NCI-H526 (cell line): ENCODE measurements at places on chromosomes 3 and 15.
A peak's percentile ranks its signal among the peaks of the same experiment; 100 is the strongest.

DNA sequence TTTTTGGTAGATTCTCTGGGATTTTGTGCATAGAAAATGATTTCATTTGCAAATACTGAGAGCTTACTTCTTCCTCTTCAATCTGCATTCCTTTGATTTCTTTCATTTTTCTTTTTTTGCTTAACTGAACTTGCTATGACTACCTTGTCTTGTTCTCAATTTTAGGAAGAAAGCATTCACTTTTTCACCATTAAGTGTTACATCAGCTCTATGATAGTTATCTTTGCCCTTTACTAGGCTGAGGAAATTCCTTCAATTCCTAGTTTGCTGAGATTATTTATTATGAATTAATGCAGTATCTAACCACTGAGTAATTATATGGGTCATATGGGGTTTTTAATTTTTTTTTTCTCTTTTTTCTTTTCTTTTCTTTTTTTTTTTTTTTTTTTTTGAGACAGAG is 172.8 kb downstream of the PEAK1 start:
- DNase-seq: no peak

DNA sequence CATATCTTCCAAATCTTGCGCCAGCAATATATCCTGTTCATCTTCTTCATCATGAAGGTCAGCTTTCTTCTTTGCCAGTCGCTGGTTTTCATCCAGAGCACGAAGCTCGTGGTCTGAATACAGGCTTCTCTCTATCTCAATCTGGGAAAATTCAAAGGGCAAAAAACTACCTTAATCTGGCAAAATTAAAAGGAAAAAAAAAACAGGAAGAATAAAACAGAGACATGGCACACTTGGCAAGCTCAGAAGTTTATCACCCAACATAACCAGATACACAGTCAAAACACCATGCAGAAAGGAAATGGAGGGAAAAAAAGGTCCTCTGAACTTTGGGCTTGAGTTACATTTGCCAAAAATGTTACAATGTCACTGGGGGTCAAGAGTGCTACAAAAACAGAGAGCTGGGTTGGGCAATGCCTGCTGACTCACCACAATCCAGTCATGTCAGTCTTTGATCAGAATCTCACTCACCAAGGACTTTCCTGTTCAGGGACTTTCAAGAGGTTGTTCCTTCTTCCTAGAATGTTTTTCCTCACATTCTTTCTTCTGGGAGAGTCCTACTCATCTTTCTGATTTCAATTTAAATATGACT is 1.5 kb downstream of the MRPL46 start:
- no peak for DNase-seq

DNA sequence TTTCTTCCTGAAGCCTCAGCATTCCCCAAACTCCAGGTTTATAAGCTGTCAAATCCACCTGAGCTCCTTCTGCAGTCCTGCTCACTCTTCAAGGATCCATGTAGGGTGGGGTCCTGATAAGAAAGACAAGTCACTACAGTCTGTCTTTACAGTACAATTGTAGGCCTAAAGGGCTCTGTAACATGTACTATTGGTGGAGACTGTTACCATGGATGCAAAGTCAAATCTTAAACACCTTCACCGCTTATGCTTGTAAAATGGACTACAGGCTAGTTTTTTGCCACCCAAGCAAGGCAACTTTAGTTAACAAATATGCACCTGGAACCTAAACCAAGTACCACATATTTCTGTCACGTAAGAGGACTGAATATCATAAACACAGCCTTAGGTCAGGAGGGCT is 44.7 kb downstream of the CBLB start:
- no peak for DNase-seq

- no peak for DNase-seq
These were observed 138.8 kb downstream of the AKAP13 start for GRCh38 chr15:85518979-85519761.

DNA sequence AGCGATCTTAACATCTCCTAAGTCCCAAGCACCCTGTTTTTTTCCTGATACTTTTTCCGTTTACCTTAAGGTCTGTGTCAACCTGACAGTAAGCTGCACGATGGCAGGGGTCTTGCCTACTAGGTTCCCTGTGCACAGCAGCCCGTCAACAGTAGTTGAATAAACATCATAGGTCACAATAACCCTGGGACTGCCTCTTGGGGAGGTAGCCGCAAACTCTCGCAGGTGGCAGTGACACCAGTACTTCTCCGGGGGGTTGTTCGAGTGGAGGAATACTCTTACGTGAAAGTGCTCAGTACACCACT is 365 bp upstream of the PDCD6IP start:
- DNase-seq: peak; percentile 77

DNA sequence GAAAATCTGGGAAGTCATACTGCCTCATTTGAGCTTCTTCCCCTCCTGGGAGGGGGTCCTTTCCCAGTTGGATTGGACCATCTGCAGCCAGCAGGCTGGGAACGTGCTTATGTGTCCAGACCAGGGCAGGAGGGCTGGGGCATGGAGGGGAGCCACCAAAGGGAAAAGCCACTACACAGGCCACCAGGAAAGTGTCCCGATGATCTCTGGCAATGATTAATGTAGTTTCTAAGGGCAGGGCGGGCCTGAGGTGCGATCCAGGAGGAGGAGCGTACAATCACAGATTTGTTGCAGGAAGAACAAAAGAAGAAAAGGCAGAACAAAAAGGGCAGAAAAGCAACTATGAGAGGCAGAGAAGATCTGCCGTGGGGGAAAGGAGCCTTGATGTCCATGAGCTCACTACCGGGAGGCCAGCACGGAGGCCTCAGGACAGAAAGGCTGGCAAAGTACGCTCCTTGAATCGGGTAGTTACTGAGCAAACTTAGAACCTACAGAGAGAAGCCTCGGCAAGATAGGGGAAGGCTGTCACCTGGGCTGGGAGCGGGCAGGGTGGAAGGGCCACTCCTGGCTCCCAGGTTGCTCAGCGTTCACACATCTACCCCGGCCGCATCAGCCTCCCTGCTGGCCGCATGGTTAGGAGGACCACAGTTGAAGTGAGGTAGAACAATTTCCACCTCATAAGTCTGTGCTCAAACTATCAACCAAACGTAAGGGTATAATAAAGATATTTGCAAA is 79.5 kb upstream of the PCSK6 start:
- no peak for DNase-seq

DNA sequence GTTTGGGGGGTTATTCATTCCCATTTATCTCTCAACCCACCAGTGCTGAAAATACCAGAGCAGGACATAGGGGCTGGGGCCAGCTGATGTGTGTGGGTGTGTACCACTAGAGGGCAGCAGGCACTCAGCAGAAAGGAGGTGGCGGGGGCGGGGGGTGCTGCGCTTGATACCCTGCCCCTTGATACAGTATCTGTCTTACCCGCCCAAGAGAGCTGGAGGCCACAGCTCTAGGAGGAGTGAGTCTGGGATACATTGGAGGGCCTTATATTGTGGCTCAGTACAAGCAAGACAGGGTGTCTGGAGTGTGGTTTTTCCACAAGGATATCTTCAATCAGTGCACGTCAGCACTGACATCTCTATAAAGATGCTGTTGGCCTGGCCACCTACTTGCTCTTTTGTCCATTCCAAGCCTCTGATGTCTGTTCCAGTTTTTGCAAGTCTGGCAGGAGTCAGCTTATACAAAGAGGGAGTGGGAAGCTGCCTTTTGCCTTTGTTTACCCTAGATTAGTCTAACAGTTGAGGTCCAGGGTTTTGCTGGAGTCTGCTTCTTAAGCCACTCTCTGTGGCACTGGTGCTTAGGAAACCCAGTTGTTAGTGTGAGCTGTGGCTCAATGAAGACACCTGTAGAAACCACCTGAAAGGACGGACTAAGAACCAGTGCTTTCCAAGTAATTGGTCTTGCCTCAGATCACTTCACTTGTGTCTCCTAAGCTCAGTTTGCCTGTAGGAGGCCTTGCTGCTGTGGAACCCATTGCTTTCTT is 1.5 kb upstream of the RBM15B start:
- DNase-seq: peak; percentile 39

DNA sequence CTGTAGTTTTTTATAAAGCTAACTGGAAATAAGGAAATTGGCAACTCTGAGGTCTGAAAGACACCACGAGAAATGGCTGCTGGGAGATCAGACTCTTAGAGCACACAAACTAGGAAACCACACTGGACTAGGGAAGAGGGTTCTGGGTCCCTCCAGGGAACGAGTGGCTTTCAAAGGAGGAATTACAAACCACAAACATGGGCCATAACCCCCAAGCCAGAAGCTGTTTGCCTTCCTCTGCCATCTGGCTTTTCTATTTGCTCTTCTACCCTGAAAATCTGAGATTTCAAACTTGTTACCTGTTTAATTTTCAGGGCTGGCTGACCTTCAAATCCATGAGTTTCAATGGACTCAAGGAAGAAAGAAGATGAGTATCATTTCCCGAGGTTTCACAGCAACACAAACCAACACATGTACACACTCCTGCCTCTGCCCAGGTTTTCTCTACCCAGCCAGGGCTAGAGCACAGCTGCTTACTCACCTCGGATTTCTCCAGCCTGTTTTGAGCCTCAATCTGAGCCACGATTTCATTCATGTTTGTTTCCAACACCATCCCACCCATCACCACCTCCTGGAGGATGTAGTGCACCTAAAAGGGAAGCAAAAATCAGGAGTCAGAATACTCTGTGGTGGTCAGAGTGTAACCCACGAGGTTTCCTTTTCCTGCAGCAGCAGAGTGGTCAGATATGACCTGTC is 22.6 kb upstream of the ANPEP start:
- no peak for DNase-seq

DNA sequence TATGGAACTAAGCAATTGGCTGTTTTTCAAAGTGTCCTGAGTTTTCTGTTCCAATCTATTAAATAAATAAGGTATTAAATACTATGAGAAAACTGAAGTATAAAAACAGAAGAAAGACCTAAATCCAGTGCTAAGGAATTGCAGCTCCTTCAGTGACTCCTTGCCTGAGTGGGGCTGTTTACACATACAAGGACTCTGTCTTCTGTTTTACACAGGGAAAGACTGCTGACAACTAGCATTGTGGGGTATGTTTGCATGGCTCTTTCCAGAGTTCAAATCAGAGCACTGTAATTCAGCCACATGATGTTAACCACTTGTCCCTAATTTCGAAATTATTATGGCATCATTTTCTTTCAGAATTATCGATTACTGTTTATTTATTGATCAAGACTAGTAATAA is 31.3 kb upstream of the MEIS2 start:
- DNase-seq: no peak

DNA sequence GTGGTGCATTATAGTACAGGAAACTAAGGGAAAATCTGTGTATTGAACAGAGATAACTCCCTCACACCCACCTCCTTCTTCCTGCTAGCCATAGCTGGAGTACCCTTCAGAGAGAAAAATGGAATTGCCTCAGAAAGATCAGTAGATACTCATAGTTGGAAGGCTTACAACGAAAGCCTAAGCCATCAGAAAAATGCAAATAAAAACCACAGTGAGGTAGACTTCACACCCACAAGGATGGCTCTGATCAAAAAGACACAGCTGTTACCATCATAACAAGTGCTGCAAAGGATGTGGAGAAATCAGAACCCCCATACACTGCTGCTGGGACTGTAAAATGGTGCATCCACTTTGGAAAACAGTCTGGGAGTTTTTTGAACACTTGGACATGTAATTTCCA is 7.4 kb upstream of the DLG1 start:
- DNase-seq: no peak

DNA sequence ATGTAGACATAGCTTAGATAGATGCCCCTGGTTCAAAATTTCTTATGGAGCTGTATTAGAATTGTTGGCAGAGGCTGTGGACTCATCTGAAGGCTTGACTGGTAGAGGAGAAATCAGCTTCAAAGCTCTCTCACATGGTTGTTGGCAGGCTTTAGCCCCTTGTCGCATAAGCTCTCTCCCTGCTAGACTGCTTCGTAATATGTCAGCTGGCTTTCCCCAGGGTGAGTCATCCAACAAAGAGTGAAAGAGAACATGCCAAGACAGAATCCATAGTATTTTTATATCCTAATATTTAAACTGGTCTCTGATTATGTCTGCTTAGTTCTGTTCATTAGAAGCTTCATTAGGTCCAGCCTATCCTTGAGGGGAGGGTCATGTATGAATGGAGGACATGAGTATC is 427.4 kb upstream of the NAALADL2 start:
- DNase-seq: no peak

DNA sequence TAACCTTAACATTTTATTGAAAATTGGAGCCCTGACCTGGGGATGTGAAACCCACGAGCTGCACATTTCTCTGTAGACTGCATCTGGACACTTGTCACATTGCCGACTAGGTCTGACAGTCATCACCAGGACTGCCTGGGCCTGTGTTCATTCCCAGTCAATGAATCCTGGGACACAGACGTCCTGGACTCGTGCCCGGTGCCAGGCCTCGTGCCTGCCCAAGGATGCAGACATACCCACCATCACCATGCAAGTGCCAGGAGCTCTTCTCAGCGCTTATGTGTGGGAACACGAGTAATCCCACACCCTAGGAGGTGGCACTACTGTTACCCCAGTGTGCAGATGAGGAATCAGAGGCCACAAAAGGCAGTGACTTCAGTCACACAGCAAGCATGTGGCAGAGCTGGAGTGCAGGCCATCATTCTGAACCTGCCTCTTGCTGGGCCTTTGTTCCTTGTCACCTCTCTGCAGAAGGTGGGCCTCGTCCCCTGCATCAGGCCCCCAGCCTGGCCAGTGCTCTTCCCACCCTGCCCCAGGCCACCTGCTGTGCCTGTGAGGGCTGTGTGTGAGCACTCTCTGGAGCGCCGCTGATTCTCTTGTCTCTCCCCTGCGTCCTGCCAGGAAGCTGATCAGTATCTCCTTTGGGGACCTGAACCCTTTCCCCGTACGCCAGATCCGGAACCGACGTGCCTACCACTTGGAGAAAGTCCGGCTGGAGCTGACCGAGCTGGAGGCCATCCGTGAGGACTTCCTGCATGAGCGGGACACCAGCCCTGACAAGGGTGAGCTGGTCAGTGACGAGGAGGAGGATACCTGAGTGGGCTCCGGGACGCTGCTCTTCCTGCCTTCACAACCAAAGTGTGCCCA is 58.5 kb downstream of the ADAMTS7 start:
- DNase-seq: no peak

GRCh38 chr15:66285533-66286280 is 7.7 kb upstream of the DIS3L start:
- DNase-seq: no peak

- DNase-seq: no peak
These were observed 59.9 kb downstream of the CGNL1 start for GRCh38 chr15:57436166-57436565.

DNA sequence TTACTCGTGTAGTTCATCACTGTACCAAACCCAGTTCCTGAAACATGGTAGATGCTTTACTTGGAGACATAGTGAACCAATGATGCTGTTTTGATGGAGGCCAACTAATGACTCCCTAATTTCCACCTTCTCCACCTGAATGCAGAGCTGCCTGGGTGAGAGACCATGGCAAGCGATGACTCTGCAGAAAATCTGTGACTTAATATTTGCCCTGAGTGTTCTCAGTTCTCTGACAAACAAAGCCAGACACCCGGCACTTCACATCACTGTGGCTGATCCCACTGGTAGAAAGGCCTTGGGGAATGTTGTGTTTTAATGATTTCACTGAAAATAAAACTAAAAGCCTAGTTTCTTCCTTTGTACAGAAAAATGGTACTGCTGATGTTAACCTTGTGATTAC is 39.5 kb upstream of the UBE3A start:
- no peak for DNase-seq

GRCh38 chr15:50108461-50108860 is 10.6 kb downstream of the ATP8B4 start:
- DNase-seq: no peak

- DNase-seq: no peak
These were observed 391.0 kb downstream of the RAP2B start for GRCh38 chr3:153552887-153553604.

GRCh38 chr15:82135638-82136037 is 89.8 kb upstream of the MEX3B start:
- no peak for DNase-seq
